ENCODE measurements at places on chromosomes 12 and 14. TPM values are rescaled to one million over a fixed set of nuclear protein-coding genes. Genes with fewer than 3 reads are reported as not detected.

Gene CHURC1
- polyA plus RNA-seq = 237 TPM

Gene ZFC3H1
- polyA plus RNA-seq = 23.5 TPM

Gene KRT78
- not detected for polyA plus RNA-seq

Gene TXNRD1
- 71.4 TPM for polyA plus RNA-seq

Gene MYH6
- polyA plus RNA-seq = not detected

Gene SPRYD4
- 6.0 TPM for polyA plus RNA-seq

Gene SPX
- not detected for polyA plus RNA-seq

Gene EML1
- polyA plus RNA-seq = not detected

Gene TCL1B
- polyA plus RNA-seq = not detected

Data from GM12878 (cell line).